Activated T-helper 9 cell treated with anti-CD3 and anti-CD28 coated beads, Interleukin-2, amount 50 U/mL, for 16 hours (primary cell): ENCODE measurements at places on chromosomes 11 and 22.

- no peak for DNase-seq
Observed at GRCh38 chr11:118620529-118621070, 13.2 kb downstream of the PHLDB1 start.

- no peak for DNase-seq
Observed at GRCh38 chr11:70872955-70873735, 379.2 kb downstream of the SHANK2 start.

GRCh38 chr11:39247570-39248137 lies 2211.8 kb downstream of the LRRC4C start:
- DNase-seq: no peak

GRCh38 chr11:102280245-102280833 lies 36.9 kb upstream of the BIRC3 start:
- DNase-seq: no peak

DNA sequence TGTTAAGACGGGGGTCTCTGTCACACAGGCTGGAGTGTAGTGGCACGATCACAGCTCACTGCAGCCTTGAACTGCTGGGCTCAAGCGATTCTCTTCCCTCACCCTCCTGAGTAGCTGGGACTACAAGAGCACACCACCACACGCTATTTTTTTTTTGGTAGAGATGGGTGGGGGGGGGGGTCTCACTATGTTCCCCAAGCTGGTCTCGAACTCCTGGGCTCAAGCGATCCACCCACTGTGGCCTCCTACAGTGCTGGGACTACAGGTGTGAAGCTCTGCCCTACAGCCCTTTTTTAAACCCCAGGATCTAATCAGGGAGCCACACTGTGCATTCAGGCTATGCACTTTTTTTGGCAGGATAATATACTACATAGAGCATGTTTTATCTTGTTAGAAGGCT lies 1.4 kb upstream of the DHCR7 start:
- DNase-seq: no peak

GRCh38 chr11:71420455-71421241 lies 27.5 kb downstream of the DHCR7 start:
- DNase-seq: no peak

GRCh38 chr22:47793304-47794101 lies 1031.1 kb downstream of the TBC1D22A start:
- DNase-seq: no peak

DNA sequence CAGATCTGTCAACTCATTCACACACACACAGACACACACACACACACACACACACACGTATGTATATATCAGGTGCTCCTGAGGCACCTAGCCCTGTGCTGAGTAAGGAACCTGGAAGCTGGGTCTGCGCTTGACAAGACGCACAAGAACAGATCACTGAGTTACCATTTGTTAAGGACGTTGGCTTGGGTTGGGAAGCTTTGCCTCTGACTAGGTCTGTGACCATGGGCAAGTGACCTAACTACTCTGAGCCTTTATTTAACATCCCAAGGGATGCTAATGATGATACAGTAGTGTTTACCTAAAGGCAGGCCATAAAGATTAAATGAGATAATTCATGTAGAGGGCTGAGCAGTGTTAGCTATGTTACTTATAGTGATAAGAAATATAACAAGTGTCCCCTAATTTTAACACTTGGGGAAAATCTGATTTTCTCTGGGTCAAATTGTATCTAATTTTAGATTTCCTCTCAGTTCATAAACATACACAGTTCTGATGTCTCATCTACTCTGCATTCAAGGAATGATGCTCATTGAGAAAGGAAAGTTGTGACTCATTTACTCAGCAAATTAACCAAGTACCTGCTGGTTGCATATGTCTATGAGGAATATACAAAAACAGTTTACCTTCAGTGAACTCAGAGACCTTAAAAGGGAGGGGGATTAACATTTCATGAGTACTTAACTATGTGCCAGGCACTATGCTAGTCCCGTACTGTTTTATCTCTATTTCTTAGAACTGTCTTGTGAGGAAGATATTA lies 13.6 kb downstream of the RNF185 start:
- no peak for DNase-seq

DNA sequence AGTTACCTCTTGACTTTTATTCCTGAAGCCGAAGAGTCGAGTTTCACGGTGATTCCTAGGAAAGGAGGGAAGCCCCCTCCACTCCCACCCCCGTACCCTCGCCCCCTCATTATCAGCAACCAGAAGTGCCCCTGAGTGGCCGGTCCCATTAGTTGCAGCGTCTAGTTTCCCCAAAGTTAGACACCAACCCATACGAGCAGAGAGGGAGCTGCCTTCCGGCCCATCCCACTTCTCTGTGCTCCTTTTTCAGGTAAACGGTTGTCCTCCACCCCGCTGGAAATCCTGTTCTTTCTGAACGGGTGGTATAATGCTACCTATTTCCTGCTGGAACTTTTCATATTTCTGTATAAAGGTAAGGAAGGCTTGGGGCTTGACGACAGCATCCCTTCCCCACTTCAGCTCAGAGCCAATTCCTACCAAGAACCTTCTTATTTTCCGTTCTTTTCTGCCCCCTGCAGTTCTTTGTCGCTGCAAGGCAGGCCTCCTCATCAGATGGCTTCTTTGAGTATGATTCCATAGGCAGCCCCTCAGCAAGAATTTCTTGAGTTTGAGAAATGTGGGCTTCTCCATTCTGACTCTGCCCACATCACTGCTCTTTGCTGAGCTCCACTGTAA lies 701 bp downstream of the TMEM216 start:
- no peak for DNase-seq

GRCh38 chr11:29023761-29024160 lies 915.6 kb downstream of the METTL15 start:
- no peak for DNase-seq
